NCI-H748 treated with DMSO at 0.1 percent for 48 hours (cell line): ENCODE measurements at places on chromosomes 7 and 10.

DNA sequence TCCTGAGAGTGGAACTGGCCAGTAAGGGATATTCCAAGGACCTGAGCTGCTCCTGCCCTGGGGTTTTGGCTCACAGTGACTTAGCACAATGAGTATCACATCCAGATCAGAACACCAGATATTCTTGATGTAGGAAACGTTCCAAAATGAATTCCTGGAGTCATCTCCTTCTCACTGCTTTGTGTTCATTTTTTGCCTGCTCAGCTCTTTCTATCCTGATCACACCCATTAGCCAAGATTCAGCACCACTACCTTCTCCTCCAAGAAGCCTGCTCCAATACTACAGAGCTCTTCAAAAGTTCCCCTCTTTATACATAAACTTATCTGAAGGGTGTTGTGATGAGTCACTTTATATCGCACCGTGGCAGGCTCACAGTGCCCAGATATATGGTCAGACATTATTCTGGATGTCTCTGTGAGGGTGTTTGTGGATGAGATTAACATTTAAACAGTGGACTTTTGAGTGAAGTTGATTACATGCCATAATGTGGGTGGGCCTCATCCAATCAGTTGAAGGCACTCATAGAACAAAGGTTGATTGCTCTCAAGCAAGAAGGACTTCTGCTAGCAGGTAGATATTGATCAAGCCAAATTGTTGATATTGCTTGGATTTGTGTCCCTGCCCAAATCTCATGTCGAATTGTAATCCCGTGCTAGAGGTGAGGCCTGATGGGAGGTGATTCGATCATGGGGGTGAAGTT lies 1155.2 kb upstream of the AUTS2 start:
- DNase-seq: no peak

- no peak for DNase-seq
Observed at GRCh38 chr10:131166486-131166885, 145.0 kb downstream of the TCERG1L start.

- DNase-seq: no peak
Observed at GRCh38 chr10:126639084-126639483, 31.4 kb downstream of the C10orf90 start.

GRCh38 chr10:95552679-95553342 lies 8.4 kb downstream of the SORBS1 start:
- DNase-seq: no peak

DNA sequence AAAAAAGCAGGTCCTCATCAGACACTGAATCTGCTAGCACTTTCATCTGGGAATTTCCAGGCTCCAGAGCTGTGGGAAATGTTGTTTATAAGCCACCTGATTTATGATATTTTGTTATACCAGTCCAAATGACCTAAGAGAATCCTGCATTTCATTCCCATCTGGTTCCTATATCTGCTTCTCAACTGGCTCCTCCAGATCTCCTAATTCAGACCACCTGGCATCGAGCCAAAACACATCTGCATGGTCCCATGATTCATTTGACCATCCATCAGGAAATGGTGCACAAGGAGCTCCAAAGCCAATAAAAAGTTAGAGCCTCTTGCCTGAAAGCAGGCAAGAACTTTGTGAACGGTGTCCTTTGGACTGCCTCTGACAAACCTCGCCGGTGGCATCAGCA lies 108.9 kb downstream of the IPMK start:
- no peak for DNase-seq

DNA sequence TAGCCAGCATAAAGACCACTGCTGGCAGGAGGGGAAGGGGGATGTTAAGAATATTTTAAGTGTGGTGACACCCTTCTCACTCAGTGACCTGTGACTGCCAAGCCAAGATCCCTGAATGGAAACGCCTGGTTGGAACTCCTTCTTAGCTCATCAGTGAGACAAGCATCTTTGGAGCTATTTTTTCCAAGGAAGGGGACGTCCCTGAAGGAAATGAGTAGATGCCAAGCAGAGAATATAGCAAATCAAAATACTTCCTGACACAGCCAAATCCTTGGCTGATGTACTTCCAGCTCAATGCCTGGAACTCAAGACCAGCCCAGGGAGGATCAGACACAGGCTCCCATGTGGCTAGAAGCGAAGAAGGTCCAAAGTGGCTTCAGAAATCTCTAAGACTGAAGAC lies 82.2 kb downstream of the SORBS1 start:
- no peak for DNase-seq

GRCh38 chr10:77360835-77361234 lies 276.8 kb downstream of the KCNMA1 start:
- DNase-seq: no peak
